ENCODE measurements at places on chromosomes 3 and 15.

DNA sequence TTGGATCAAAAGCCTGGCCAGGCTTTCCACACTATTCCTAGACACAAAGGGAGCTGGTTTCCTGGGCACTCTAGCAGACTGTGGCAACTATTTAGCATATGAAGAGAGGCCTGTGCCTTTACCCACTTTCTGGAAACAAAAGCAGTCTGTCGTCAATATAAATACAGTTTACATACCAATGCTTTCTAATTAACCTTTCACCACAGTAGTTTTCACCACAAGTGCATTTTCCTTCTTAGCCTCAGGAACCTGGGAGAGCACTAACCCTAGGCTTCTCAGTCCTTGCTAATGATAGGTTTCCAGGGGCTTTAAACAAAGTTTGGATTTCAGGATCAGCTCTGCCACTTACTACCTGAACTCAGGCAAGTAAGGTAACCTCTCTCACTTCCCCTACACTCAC, 499.1 kb downstream of the MAGI1 start:
- no peak for DNase-seq

- DNase-seq, result no peak
Measured at GRCh38 chr15:36947035-36947719, 153.2 kb downstream of the MEIS2 start.

GRCh38 chr15:82749951-82750830, 40.5 kb upstream of the AP3B2 start:
- peak; percentile 92 for DNase-seq

DNA sequence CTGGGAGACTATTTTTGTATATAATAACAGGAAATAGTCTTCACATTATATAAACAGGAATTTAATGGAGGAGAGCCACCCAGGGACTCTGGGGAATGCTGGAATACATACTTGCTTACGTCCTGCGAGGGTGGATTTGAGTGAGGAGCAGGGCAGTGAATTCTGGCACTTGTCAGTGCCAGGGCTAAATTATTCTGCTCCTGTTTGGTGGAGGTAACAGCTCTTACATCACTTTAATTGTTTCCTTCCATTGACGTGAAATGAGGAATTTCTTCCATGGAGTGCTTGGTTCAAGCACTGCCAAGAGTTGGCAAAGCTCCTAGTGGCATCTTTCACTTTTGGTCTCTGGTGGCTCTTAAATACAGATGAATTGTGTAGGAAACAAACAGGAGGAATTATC, 94.1 kb upstream of the GOLGA8J start:
- DNase-seq, result no peak

DNA sequence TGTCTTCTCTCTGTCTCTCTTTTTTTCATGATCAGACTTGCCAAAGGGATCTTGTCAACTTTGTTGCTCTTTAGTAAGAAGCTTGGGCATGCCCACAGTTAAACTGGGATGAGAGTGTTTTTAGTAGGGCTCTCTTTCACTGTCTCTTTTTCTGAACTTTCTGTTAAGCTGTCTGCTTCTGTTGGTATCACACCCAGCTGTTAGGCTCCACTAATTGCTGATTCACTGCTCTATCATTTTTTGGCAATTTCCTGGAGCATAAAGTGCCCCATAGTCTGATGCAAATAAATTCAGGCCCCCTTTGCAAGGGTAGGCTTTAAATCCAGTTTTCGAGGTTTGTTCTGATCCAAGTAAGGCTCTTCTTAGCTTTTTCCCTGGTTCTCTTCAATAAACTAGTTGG, 360.4 kb upstream of the ADAMTS9 start:
- no peak for DNase-seq

GRCh38 chr15:67196672-67197363, 57.6 kb downstream of the AAGAB start:
- DNase-seq, result peak; percentile 43

- no peak for DNase-seq
Measured at GRCh38 chr15:75822685-75823278, 20.5 kb upstream of the UBE2Q2 start.

DNA sequence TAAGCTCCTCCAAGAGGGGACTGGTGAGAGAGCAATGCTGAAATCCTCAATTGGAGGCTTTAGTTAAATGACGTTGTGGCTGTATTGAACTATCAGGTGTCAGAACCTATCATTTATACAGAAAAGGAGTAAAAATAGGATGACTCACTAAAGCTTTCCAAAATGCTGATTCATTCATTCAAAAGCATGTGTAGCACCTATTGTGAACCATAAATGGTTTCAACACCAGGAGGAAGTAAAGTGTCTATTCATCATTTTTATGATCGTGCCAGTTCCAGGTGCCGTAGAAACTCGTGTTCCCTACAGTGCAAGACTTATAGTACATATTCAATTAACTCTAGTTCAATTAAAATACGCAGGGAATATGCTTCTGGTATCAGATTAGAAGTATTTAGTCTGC, 66.5 kb upstream of the ARRDC4 start:
- no peak for DNase-seq

DNA sequence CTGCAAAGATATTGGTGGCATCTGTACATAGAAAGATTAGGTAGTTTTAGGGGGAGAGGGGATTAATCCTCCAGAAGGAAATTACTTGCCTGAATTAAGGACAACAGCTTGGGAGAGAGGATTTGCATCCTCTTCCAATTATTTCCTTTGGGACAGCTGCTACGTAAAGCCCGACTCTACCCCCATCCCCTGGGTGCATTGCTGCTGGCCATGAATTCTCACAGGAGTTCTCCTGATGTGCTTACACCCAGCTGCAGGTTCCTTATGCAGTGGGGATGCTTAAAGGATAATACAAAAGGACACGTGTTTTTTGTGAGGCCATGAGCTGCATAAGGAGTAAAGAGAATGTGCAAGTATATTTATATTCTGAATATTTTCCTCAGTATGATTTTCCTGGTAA, 132.3 kb downstream of the VPS8 start:
- no peak for DNase-seq

DNA sequence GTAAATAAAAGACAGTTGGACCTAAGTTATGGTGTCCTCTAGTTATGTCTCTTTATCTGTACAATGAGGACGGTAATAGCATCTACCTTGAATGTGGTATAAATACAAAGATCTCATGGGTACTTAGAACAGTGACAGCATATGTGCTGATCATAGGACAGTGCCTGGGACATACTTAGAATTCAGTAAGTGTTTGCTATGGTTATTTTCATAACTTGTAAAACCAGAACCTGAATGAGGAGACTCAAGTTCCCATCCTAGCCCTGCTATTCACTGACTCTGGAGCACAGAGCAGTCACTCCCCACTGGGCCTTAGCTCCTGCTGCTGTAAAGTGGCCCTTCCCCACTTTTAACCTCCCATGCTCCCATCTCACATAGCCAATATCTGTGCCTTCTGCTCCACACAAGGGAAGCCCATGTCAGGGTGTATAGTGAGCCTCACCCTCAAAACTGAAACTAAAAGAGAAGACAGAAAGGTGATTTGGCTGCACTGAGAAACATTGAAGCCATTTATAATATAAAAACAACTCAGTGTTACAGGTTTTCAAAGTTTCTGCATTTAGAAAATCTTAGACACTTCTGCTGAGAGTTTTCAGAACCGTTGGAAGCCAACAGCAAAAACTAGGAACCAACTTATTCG, 225.4 kb upstream of the UBE2E2 start:
- DNase-seq, result no peak

GRCh38 chr15:65762914-65763787, 28.9 kb downstream of the DENND4A start:
- no peak for DNase-seq

DNA sequence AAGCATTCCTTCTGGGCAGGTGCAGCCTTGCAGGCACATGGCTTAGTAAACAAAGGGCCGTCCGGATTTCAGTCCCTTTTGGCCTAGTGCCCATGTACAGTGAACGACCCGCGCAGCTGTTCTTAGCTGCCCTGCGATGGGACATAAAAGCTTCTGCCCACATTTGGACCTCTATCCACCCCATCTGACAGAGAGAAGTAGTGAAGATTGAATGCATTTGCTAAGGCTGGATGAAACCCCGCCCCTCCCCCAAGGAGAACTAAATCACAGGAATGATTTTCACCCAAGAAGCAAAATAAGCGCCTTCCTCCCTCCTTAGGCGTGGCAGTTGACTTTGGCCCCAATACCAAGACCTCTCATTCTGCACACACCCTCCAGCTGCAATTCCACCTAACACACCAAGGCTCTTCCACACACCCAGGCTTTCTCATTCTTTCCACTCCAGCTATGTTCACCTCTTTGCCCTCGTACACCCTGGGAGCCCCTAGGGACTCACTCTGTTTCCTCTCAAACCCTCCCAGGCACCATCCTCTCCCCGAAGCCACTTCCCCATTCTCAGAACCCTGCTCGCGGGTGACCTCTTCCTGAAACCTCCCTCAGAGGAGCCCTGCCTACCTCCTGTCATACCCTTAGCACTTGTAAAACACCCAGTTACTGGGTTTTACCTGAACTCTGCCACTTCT, 14.1 kb upstream of the HRH1 start:
- no peak for DNase-seq

GRCh38 chr3:111739311-111739911, 119.7 kb upstream of the PHLDB2 start:
- DNase-seq, result peak; percentile 50

DNA sequence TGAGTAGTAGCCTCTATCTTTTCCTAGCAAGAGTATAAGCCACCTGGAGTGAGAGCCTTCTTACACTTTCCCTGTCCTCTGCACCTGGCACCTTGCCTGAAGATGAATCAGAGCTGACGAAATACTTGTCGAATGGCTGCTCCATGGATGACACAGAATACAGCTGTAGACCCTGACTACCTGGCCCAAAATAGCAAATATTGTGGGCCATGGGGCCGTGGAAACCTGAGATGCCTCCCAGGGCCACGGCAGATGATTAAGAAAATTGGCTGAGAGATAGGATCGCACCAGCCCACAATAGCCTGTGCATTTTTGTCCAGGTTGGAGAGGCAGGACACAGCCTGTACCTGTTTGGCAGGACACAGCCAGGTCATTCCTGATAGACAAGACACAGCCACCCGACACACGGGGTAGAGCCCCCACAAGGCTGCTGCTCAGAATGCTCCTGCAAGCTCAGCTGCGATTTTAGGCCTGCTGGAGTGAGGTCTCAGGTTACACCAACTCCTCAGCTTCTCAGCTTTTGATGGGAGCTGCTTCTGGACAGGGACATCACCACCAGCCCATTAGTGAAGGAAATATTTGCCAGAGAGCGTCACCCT, 22.9 kb upstream of the TPM1 start:
- no peak for DNase-seq

DNA sequence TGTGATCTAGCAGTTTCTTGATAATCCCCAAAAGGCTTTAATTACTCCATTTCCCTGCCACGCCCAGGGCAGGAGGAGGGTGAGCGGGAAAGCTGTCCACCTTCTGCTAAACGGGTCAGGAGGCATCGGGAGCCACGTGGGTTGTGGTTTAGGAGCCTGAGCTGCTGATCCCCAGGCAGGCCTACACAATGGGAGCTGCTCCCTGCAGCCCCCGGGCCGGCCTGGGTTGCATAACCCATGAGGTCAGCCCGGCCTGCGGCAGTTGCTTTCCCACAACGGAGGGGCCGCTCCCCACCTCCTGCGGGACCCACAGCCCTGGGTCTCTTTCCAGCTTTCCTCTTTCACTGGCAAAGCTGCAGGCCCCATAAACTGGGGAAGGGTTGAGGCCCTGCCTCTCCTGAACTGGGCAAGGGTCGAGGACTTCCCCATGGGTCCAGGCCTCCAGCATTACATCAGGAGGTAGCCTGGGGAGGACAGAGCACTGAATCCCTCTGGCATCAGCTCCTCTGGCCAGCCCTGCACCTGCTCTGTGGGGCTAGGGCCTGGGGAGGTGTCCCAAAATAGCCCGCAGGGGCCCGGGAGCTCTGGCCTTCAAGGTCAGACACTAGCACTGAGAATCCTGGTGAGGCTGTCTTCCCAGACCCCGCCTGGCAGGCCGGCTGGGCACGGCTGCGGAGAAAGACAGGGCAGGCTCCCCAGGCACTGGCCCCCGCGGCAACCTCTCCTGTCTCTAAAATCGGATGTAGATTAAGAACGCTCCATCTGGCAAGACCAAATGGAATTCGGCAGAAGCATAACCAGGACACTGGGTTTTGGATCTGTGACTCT, 47.3 kb downstream of the ZDHHC19 start:
- no peak for DNase-seq

- DNase-seq, result no peak
Measured at GRCh38 chr3:147305533-147306250, 100.7 kb downstream of the ZIC4 start.

- DNase-seq, result no peak
Measured at GRCh38 chr3:172142051-172142863, 102.9 kb downstream of the FNDC3B start.

GRCh38 chr3:135487261-135487660, 478.3 kb upstream of the PPP2R3A start:
- DNase-seq, result no peak

- DNase-seq, result no peak
Measured at GRCh38 chr3:190058521-190059241, 62.0 kb downstream of the P3H2 start.

GRCh38 chr3:120349855-120350125, 636 bp upstream of the LRRC58 start:
- no peak for DNase-seq

DNA sequence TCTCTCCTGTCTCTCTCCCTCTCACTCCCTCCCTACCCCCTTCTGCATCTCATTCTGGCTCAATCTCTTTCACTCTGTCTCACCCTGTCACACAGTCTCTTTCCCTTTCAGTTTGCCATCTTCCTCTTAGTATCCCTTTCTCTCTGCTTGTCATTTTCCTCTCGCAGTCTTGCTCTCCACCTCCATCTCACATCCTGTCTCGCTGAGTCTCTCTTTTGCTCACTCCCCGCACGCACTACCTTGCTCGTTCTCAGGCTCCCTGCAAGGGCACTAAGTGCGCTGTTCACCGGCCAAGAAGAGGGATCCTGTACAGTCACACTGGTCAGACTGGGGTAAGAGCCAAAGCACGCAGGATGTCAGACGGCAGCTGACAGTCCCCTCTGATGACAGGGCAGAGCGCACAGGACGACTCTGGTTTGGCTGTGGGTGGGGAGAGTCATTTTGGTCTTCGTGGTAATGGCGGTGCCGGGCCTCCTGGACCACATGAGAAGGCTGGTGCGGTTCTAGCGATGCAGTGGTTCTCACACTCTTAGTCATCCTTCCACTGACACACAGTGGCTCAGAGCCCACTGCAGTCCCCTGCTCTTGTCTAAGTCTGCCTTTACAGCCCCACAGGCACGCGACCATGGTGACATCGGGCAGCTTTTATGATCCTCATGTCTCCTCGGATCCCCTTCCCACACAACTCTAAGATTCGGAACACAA, 356.8 kb downstream of the FOXP1 start:
- DNase-seq, result no peak

DNA sequence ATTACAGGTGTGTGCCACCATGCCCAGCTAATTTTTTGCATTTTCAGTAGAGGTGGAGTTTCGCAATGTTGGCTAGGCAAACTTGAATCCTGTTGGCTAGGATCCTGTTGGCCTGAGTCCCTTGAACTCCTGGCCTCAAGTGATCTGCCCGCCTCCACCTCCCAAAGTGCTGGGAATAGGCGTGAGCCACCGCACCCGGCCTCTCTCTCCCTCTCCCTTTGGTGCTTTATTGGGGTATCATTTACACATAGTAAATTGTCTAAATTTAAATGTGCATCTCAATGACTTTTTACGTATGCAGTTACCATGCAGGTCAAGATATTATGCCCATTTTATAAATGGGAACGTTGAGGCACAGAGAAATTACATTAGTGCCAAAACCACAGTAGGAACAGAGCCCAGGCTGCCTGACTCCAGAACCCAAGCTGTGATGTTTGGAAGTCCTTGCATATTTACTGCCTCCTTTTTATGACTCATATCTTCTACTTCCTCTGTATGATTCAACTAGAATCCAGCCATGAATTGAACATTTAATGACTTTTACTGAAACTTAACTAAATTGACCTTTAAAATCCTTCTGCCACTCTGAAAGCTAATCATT, 34.0 kb upstream of the RPP14 start:
- DNase-seq, result peak; percentile 78

Measured in HTR-8/SVneo (cell line).